GM20000 (cell line): ENCODE measurements at places on chromosomes 4 and X.

GRCh38 chr4:139647184-139647583 lies 18.4 kb upstream of the MGST2 start:
- no peak for DNase-seq

DNA sequence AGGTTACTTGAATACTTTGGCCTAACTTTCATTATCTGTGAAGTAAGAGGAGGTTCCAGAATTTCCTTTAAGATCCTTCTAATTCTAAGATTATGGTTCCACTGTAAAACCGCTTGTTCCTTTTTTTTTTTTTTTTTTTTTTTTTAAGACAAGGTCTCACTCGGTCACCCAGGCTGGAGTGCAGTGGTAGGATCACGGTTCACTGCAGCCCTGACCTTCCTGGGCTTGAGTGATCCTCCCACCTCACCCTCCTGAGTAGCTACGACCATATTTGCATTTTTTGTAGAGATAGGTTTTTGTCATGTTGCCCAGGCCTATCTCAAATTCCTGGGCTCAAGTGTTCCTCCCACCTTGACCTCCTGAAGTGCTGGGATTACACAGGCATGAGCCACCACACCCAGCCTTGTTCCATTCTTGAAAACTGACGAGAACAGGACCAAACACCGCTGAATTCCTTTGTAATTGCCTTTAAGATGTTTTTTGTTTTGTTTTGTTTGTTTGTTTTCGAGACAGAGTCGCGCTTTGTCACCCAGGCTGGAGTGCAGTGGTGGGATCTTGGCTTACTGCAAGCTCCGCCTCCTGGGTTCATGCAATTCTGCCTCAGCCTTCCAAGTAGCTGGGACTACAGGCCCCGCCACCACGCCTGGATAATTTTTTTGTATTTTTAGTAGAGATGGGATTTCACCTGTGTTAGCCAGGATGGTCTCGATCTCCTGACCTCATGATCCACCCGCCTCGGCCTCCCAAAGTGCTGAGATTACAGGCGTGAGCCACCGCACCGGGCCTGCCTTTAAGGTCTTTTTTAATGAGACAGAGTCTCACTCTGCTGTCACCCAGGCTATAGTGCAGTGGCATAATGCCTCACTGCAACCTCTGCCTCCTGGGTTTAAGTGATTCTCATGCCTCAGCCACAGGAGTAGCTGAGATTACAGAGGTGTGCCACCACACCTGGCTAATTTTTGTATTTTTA lies 6.8 kb downstream of the PDS5A start:
- DNase-seq = no peak

DNA sequence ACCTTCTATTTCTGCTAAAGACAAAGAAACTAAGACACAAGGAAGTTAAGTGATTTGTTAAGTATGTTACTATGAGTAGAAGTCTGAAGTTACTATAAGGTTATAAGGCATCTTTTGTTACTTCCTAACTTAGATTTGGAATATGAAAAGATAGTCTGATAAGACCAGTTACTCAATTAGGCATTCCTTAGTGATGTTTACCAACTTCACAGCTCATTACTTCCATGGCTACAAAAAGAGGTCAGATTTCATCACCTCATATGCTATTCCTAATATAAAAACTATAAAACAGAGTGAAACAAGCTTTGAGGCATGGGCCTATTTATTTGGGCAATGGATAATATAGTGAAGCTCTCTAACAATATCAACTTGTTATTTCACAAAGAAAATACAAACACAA lies 143.1 kb downstream of the TBCK start:
- no peak for DNase-seq

- DNase-seq = peak; percentile 28
Measured at GRCh38 chr4:26819478-26820095, 41.1 kb upstream of the STIM2 start.
